ENCODE measurements at places on chromosomes 5 and 9.

DNA sequence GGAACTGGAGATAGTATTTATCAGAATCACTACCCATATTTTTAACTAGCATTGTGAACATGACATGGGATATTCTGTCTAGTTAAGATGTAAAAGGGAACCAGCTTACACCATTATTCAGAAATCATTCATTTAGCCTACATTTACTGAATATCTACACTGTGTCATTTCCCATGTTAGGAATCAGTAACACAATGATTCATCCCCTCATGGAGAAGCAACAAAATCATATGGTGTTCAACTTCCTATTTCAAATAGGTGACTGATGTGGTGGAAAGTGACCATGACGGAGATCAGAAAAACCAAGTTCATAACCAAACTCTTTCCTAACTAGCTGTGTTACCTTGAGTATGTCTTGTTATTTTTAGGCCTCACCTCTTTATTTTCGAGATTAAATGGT lies 550.0 kb upstream of the TUSC1 start:
- no peak for DNase-seq

DNA sequence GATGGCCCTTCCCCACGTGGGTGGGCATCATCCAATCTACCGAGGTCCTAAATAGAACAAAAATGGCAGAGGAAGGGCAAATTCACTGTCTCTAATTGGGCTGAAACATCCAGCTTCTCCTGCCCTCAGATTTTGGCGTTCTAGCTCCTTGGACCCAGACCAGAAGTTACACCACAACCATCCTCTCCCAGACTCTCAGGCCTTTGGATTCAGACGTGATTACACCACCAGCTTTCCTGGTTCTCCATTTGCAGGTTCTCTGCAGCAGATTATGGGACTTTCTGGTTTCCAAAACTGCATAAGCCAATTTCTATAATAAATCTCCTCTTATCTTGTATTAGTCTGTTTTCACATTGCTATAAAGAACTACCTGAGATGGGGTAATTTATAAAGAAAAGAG lies 73.6 kb upstream of the STARD4 start:
- DNase-seq = no peak

DNA sequence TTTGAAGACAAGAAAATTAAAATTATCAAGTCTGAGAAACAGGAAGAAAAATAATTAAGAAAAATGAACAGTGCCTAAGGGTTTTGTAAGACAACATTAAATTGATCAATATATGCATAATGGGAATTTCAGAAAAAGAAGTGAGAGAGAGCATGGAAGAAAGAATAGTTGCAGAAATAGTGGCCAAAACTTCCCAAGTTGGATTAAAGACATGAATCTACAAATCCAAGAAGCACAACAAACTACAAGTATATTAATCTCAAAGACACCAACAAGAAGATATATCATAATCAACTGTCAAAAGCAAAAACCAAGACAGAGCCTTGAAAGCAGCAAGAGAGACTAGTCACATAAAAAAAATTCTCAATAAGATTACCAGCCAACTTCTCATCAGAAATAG lies 488.0 kb downstream of the RASEF start:
- DNase-seq = no peak

DNA sequence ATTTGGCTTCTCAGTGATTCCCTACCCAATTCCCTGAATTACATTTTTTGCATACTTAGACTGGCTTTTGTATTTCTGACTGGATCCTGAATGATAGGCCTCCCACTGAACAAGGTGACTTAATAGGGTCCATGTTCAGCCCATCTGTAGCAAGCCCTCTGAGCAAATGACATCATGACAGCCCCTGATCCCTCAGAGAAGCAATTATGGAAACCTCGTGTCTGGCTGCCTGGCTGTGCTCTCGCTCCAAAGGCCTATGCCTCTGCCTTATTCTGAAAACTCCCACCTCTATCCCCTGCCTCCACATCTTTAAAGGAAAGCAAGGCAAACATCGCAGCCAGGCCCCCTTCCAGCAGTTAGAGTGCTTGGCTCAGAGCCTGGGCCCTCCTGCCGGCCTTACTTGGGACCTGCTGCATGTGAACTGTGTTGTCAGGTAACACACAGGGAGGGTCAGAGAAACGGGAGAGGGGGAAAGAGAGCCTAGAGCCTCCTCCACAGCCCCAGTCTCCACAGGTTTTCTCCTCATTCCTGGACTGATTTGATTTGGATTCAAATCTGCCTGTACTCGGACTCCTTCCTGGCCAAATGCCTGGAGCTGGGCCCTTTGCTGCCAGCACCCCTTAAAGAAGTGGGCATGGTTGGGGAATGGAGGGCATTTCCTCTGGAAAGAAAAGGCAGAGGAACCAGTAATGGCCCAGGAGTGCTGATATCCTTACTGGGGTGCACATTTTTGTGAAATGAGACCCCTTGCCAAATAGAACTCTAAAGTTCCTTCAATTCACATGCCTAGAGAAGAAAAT lies 3.8 kb downstream of the DCANP1 start:
- no peak for DNase-seq

DNA sequence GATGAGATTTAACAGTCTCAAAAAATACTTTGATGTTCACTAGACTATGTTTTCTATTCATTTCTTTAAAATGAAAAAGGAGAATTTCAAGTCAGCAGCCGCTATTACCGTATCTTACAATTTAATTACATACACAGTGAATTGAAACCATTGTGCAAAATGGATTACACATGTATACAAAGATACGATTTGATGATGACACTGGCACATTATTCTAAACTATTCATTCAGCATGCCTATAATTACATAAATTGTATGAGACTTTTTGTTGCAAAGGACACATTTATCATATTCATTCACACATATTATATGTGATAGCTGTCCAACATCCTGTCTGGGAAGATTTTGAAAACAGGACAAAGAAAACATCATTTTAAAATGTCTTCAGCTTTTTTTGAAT lies 118.3 kb upstream of the VCAN start:
- DNase-seq = no peak

GRCh38 chr9:8734760-8735159 lies 935.2 kb upstream of the DMAC1 start:
- no peak for DNase-seq

GRCh38 chr5:76408104-76408654 lies 5.1 kb downstream of the IQGAP2 start:
- no peak for DNase-seq

DNA sequence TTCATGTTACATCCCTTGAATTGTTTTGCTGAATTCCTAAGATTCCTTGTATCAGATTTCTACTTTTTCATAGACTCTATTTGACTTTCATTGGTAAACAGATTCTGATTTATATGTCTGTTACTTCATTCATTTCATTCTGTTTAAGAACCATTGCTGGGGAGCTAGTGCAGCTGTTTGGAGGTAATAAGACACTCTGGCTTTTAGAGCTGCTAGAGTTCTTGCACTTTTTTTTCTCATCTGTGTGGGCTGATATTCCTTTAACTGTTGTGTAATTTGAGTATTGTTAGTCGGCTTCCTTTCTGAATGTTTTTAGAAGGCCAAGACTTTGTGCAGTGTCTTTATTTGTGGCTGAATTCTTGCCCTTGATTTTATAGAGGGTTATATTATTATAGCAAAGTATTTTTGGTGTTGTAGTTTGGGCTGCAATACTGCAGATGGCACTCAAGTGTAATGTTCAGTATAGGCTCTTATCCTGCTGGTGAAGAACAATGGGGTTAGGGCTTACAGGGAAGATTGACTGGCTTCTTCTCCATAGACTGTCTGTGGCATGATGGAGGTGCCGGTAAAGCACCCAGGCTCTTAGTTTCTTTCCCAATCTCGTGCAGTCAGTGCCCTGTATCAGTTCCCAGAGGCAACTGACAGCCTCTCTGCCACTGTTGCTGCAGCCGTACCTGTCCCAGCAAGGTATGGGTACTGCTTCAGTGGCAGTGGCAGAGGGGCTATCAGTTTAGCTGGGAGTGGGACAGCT lies 162.2 kb downstream of the OXCT1 start:
- DNase-seq = no peak

- no peak for DNase-seq
Observed at GRCh38 chr9:121201045-121201737, 478 bp downstream of the RAB14 start.

GRCh38 chr9:134299883-134300282 lies 26.4 kb upstream of the RXRA start:
- no peak for DNase-seq

- no peak for DNase-seq
Observed at GRCh38 chr5:150055326-150056074, 30.9 kb downstream of the CSF1R start.

- DNase-seq = no peak
Observed at GRCh38 chr5:105978011-105978410, 1692.7 kb downstream of the EFNA5 start.

DNA sequence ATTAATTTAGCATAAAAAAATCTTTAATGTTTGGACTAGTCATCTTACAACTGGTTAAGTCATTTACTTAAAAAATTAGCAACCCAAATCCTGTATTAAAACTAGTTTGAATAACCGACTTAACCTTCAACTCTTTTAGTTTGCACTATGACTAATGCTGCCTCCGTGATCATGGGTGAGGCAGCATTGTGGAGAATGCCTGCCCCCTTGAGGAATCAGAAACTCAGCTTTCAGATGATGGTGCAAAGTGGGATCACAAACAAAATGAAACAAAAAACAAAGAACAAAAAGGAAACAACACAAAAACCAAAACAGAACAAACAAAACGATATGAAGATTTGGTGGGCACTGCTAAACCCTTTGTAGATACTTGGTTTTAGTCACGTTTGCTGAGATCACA lies 127.0 kb upstream of the PALM2AKAP2 start:
- DNase-seq = no peak

DNA sequence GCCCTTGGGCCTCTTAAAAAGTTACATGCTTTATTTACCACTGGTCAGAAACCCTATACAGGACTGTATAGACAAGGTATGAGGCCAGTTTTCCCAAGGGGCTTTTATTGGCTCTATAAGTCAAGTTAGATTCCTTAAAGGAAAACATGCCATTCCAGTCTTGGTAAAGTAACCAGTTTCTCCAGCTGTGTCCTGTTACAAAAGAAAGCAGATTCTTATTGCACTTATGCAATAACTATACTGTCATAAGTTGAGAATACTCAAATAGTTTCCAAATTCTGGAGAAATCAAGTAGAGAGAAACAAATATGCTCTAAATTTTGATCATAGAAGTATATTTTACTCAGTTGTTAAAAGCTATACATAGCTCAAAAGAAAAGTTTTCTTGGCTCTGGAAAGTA lies 47.2 kb downstream of the PTGS1 start:
- DNase-seq = no peak

GRCh38 chr5:178058321-178059012 lies 54.9 kb upstream of the N4BP3 start:
- peak; percentile 72 for DNase-seq

GRCh38 chr9:74573640-74574191 lies 76.6 kb downstream of the RORB start:
- DNase-seq = no peak

DNA sequence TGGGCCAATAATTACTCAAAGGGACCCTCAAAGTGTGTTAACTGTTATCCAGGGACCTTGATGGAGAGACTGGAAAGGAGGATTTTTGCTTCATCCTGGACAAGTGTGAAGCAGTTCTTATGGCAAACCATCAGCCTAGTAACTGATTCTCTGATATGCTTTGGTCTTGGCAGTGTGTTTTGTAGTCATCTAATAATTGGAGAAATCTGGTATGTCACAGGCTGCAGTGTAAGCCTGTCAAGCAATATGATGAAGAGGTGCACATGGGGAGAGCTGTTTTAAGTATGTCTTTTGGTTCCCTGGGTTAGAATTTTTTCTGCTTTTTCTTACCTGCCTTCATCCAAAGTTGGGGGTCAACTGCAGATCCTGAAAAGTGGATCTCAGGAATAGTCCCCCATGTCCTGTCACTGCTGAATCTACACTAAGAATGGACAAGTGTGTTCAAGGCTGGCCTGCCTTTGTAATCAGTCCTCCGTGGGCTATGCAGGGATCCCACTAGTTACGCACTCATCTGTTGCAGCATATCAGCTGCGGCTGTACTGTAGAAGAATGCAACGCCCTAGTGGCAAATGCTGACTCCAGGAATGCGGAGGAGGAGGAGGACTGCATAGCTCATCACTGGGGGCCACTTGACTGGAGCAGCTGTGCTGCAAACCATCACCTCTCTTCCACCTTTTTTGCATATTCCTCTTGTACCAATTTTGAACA lies 1.9 kb downstream of the SPTAN1 start:
- no peak for DNase-seq

GRCh38 chr5:68522863-68523262 lies 307.3 kb downstream of the PIK3R1 start:
- no peak for DNase-seq

- DNase-seq = no peak
Observed at GRCh38 chr5:67021962-67022361, 174.6 kb downstream of the CD180 start.

DNA sequence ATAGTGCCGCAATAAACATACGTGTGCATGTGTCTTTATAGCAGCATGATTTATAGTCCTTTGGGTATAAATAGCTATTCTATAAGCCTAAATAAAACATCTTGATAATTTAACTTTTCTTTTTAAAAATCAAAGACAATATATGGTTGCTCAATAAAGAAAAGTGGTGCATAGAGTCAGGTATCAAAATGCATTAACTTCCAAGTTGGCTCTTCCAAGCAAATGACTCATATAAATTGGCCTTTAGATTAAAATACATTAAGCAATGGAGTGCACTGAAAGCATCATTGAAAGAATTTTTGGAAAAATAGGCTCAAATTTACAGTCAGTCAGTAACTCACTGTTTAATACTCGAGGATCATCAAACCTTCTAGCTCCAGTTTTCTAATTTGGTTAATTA lies 106.6 kb downstream of the PLCXD3 start:
- no peak for DNase-seq

GRCh38 chr5:14572385-14572784 lies 9.2 kb upstream of the OTULINL start:
- DNase-seq = no peak

- no peak for DNase-seq
Observed at GRCh38 chr5:179375831-179376365, 30.6 kb upstream of the ADAMTS2 start.

DNA sequence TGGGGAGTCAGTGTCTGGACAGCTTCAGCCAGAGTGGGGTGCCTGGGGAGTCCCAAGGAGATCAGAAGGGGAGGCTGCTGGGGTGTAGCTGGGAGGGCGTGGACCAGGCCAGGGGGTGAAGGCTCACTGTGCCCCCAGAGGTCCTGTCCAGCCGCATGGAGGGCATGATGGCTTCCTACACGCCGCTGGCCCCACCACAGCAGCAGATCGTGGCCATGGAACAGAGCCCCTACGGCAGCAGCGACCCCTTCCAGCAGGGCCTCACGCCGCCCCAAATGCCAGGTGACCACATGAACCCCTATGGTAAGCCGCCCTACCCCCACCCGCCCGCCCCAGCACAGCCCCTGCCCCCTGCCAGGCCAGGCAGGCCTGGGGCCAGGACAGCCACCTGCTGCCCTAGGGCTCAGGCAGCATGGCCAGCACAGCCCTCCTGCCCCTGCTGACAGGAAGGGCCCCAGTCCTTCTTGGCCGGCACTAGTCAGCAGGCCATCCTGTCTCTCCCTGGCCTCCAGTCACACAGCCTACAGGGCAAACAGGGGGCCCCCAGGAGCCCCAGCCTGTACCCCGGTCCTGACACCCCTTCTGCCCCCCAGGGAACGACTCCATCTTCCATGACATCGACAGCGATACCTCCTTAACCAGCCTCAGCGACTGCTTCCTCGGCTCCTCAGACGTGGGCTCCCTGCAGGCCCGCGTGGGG lies 82.1 kb downstream of the LMX1B start:
- DNase-seq = no peak

Measured in NCI-H510A treated with DMSO at 0.1 percent for 48 hours (cell line).